CD8-positive, alpha-beta memory T cell (primary cell): ENCODE measurements at places on chromosomes 11 and 22. TPM values are rescaled to one million over a fixed set of nuclear protein-coding genes. Genes with fewer than 3 reads are reported as not detected.

The DNAJB13 gene
- 0.44 TPM for total RNA-seq

The SCT gene
- total RNA-seq, result not detected

DNA sequence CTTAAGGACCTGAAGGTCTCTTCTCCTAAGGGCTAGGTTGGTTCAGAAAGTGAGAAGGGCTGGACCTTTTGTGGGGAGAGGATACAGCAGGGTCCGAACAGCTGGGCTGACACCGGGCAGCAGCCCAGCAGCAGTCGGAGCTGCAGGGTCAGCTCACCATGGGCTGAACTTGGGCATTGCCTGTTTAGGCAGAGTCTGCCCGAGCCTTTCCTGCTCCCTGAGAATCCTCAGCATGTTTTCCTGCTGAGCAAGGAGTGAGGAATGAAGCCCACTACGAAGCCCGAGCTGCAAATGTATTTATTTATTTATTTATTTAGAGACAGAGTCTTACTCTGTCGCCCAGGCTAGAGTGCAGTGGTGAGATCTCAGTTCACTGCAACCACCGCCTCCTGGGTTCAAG is 83.9 kb downstream of the PTPRJ start:
- no peaks in the 10 kb centered on the region for H3K27me3 ChIP-seq
- no peak overlapping the region for H3K4me3 ChIP-seq
- H3K4me1 ChIP-seq, result peaks cover 33% of the 10 kb centered on the region
- no peaks in the 10 kb centered on the region for H3K36me3 ChIP-seq

GRCh38 chr11:56923116-56923515 is 65.6 kb upstream of the OR5AK2 start:
- H3K36me3 ChIP-seq, result no peaks in the 10 kb centered on the region
- H3K27ac ChIP-seq, result no peak overlapping the region
- no peak for DNase-seq
- no peaks in the 10 kb centered on the region for H3K27me3 ChIP-seq
- no peaks in the 10 kb centered on the region for H3K4me1 ChIP-seq
- no peak overlapping the region for H3K4me3 ChIP-seq

DNA sequence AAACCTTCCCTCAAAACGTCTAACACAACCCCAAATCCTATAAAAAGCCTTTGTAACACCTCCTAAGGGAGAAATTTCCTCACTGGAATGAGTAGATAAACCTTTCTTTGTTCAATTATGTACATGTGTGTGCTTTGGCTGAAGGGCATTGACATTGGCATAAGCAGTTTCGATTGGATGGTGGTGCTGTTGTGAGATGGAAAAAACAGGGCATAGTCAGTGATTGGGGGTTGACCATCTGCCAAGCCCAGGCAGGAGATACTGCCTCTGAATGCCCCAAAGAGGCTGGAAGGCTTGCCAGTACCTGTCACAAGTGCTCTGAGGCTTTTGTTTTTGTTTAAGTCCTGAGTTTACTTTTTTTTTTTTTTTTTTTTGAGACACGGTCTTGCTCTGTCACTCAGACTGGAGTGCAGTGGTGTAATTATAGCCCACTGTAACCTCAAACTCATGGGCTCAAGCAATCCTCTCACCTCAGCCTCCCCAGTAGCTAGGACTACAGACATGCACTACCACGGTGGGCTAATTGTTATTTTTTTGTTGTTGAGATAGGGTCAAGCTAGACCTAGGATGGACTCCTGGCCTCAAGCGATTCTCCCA is 1.2 kb upstream of the CCDC117 start:
- peaks cover 5% of the 10 kb centered on the region for H3K36me3 ChIP-seq
- no peaks in the 10 kb centered on the region for H3K27me3 ChIP-seq
- peaks cover 24% of the 10 kb centered on the region for H3K4me1 ChIP-seq
- no peak overlapping the region for H3K27ac ChIP-seq
